NCI-H1694 treated with DMSO at 0.1 percent for 48 hours (cell line): ENCODE measurements at places on chromosomes 4 and X.

DNA sequence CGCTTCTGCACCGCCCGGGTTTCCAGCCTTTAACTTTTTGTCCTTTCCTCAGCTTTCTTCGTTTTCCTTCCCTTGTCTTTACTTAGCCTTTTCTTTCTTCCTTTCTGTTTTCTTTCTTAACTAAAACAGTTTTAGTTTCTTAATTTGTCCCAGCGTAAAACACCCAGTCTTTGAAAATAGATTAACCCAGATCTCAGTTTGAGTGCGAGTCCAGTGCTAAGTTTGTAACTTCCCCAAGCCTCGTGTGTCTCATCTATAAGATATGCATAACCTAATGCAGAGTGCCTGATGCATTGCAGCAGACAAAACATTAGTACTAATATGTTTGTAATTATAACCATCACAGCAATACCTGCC, 460 bp upstream of the GEMIN8 start:
- DNase-seq = no peak

DNA sequence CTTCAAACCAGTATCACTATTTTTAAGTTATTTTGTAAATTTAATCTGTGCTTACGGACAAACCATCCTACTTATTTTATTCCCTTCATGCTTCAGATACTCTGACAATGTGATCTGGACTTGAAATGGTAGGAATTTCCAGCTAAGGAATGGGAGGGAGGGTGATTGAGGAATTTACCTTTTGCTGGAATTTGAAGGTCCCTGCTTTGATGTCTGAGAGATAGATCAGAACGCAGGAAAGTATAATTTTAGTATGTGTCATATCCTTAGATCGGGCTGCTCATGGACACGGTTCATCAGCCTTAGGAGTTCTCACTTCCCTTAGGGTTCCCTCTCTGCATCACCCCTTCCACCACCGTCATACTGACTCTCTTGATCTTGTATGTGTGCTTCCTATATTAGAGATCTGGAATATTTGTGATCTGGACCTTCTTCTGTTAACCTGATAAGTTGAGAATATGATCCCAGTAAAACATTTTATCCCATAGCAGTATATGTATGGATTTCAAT, 16.8 kb downstream of the OCRL start:
- DNase-seq = no peak

DNA sequence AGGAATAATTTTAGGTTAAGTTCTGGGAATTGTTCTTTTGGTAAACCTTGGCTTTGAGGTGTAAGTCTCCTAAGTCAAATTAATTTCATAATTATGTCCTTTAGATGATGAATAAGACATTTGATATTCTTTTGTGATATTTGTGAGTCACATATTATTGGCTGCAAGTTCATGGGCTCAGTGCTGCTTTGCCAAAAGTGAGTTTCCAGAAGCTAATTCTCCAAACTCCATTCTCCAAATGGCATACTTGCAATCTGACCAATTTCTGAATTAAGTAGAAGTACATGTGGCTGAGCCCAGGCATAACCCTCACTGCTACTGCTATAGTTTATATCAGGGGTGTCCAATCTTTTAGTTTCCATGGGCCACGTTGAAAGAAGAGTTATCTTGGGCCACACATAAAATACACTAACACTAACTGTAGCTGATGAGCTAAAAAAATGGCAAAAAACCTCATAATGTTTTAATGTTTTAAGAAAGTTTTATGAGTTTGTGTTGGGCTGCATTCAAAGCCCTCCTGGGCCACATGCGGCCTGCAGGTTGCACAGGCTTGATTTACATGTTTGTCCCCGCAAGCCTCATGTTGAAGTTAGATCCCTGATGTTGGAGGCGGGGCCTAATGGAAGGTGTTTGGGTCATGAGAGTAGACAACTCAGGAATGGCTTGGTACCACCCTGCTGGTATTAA, 196.1 kb downstream of the ZNF330 start:
- DNase-seq = no peak

DNA sequence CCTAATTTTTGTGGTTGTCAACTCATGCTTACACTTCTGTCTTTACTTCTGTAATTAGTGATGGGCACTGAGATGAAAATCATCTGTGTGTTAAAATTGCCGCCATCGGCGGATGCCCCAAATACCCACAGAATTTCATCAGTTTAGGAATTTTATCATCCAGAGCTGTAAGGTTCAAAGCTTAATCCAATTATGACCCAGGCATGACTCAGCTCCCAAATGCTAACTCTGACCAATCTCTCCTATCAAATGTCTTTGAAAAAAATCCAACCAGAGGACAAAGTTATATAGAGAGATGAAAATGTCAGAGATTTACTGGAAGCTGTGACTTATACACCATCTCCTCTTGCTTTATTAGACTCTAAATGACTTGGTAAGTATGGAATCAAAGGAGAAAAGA, 1048.7 kb upstream of the PRKX start:
- no peak for DNase-seq

- DNase-seq = no peak
Observed at GRCh38 chrX:39145859-39146258, 344.6 kb downstream of the MID1IP1 start.

GRCh38 chrX:20173856-20174255, 32.2 kb upstream of the EIF1AX start:
- no peak for DNase-seq

- DNase-seq = no peak
Observed at GRCh38 chr4:11746734-11747133, 318.0 kb upstream of the HS3ST1 start.

DNA sequence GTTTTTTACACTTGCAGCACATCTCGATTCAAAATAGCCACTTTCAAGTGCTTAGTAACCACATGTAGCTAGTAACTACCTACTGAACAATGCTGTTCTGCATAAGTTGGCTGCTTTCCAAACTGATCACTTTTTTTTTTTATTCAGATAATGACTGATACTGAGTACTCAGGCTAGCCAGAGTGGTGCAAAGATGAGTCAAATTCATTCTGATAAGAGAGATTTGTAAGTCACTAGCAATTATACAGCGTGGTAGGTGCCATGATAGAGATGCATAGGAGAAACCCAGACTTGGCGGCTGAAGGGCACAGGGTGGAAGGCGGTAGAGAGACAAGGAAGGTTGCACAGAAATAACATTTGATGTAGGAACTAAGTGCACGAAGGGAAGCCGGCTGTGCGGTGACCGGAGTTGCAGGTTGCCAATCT, 357 bp upstream of the IGBP1 start:
- peak; percentile 80 for DNase-seq

- no peak for DNase-seq
Observed at GRCh38 chrX:69808375-69808774, 192.5 kb downstream of the EDA start.

GRCh38 chrX:12301288-12301687, 163.0 kb downstream of the FRMPD4 start:
- no peak for DNase-seq

DNA sequence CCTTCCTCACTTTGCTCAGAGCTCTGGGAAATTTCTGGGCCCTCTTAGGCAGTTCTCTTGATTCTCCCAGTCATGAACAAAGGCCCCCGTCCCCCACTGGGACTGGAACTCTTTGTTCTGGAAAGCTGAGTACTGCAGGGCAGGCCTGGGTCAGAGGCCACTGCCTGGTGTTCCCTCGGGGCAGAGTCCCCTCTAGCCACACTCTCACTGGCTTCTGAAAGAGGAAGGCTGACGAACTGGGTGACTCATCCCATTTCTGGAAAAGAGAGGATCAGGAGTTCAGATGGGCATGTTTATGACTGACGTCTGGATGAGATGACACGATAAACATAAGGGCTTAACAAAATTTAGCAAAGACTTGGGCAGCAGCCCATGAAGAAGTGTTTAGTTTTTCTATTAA, 47.7 kb downstream of the DDX3X start:
- no peak for DNase-seq

DNA sequence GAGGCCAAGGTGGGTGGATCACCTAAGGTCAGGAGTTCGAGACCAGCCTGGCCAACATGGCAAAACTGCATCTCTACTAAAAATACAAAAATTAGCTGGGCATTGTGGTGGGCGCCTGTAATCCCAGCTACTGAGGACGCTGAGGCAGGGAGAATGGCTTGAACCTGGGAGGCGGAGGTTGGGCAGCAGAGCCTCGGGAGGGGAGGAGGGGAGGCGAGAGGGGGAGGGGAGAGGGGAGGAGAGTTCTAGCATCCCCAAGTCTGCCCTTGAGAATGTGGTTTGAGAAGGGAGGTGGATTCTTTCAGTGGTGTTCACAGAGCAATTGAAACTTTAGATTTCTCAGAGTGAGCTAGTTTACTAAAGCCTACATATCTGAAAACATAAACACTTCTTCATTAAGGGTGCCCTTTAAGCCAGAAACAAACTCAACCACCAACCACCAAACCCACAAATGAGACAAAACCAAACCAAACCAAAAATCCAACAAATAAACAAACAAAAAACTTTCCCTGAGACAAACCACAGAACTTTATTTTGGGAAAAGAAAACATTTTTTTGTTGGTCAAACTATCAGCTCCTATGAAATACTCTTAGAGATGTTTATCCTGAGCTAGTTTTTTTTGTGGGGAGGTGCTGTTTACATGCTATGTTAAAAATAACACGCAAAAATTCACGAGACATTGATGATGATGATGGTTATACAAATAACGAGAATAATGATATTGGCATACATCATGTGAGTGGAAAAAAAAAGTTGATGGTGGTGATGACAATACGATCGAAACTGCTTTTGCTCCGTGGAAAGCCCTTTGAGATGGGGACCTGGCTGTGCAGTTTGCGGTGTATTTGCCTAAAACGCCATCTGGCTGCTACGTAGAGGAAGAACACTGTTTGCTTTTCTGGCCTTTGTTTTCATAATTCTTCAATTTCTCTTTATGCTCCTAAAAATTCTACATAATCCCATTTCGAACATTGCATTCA, 98.2 kb upstream of the PRKX start:
- peak; percentile 20 for DNase-seq

DNA sequence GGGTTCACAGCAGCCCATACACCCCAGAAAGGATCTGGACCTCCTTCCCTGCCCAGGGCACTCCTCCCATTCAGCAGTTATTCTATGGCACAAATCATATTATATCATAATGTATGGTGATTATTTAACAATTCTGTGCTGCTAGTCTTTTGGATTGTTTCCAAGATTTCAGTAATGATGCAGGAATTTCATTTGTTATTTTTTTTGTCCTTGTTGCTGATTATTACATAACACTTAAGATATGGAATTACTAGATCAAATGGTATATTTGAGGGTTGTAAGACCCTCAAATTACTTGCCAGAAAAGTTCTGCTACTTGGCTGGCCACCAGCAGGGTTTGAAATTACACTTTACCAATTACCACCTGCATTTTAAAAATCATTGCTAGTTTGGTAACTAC, 36.4 kb downstream of the QDPR start:
- no peak for DNase-seq

DNA sequence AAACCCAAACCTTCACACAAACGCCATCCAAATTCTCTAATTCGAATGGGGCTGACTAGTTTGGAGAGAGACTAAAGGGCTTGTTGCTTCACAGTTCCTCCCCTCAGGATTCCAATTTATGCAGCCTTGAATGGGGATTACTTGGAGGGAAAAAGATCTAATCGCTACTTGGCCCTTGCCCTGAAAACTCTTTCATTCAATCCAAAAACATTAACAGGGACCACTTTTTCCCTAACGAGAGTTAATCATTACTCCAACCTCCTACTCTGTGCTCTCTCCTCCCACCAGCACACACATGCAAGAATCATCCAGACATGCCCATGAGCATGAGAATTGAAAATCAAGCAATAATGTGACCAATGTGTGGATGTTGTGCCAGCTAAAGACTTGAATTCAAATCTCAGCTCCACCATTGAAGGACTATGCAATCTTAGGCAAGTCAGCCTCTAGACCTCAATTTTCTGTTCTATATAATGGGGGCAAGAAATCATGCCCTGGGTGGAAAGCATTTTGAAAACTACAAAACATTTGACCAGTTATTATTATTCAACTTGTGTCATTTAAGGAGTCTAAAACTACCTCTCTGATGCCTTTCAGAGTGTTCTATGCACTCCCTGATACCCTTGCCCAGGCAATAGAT, 34.3 kb upstream of the GPC3 start:
- DNase-seq = no peak

DNA sequence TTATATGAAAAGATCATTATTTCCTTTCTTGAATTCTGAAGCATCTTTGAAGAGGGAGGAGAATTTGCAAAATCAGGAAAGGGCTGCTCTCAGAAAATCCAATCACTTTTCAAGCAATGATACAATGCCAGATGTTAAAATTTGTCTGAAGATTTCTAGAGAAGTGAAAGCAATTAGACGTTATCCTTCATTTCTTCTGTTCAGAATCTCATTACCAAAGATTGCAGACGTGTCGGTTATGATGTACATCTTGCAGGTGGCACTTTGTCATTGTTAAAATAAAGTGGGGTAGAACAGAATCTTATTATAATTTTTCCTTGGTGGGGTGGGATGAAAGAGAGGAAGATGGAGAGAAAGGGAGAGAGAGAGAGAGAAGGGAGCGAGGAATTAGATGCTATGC, 296.4 kb upstream of the STS start:
- no peak for DNase-seq

DNA sequence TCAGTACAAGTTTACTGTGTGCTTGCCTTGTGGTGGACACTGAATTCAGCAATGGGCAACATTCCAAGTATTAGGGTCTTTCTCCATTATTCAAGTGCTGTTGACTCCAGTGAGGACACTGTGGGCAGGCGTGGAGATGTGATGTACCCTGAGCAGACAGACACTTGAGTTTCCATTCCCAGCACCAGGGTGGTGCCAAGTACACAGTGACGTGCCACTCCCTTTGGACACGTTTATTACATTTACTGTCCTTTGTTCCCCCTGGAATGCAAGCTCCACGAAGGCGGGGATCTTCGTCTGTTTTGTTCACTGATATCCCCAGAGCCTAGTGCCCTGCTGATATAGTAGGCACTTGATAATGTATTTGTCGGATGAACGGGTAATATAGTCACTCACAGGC, 130.6 kb upstream of the STX18 start:
- no peak for DNase-seq

GRCh38 chr4:183666088-183666487, 7.0 kb downstream of the TRAPPC11 start:
- no peak for DNase-seq

GRCh38 chrX:113954297-113954696, 629.6 kb upstream of the HTR2C start:
- no peak for DNase-seq

GRCh38 chrX:43479850-43480249, 176.2 kb upstream of the MAOA start:
- no peak for DNase-seq

- DNase-seq = no peak
Observed at GRCh38 chr4:152273343-152273742, 262.5 kb downstream of the FBXW7 start.

GRCh38 chr4:147015491-147015890, 69.8 kb upstream of the TTC29 start:
- no peak for DNase-seq

DNA sequence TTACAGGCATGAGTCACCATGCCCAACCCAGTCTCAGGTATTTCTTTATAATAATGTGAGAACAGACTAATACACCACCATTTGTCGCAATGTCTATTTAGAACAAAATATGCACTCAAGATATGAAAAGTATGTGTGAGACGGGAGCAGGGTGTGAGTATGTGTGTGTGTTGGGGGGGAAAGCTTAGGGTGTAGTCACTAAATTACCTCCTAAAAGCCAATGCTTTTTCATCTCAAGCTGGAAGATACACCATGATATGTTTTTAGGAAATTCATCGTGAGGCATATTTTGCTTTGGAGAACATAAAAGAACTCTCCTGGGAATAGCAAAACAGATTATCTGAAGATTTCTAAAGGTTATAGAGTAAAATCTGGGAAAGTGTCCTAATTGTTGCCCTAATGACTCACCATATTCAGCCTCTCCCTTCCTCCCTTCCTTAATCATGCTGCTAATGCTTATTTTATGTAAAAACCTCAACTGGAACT, 262.7 kb downstream of the PDHA2 start:
- no peak for DNase-seq
